Urinary bladder (tissue), 4 donors: ENCODE measurements at places on chromosomes 1 and 21. TPM values are rescaled to one million over a fixed set of nuclear protein-coding genes. Genes with fewer than 3 reads are reported as not detected.

Gene SLC30A10
- total RNA-seq, result 1.4 TPM

Gene ACBD3
- total RNA-seq, result 77.0 TPM

Gene HRNR
- total RNA-seq, result not detected

Gene KIF26B
- 12.2 TPM for total RNA-seq

Gene FRRS1
- total RNA-seq, result 23.2 TPM

Gene NBPF10
- 4.7 TPM for total RNA-seq

Gene C1QB
- total RNA-seq, result 26.3 TPM

Gene S100A2
- total RNA-seq, result 26.2 TPM

Gene LCE2C
- total RNA-seq, result not detected

Gene LENEP
- total RNA-seq, result not detected

GRCh38 chr1:96651517-96651916 is 70.1 kb upstream of the PTBP2 start:
- no peak for DNase-seq

GRCh38 chr1:29017975-29018712 is 103.8 kb downstream of the EPB41 start:
- no peak for DNase-seq

GRCh38 chr1:75985827-75986226 is 53.6 kb upstream of the ASB17 start:
- no peak for DNase-seq

- peak; percentile 20 for DNase-seq
These were observed at the start of gene TMEM240 for GRCh38 chr1:1540090-1540817. Gene TMEM240 (minus strand): TSS chr1:1540624. CDS start chr1:1540346, 278 bp downstream.

- DNase-seq, result no peak
These were observed 11.7 kb downstream of the ST3GAL3 start for GRCh38 chr1:43719063-43719462.

DNA sequence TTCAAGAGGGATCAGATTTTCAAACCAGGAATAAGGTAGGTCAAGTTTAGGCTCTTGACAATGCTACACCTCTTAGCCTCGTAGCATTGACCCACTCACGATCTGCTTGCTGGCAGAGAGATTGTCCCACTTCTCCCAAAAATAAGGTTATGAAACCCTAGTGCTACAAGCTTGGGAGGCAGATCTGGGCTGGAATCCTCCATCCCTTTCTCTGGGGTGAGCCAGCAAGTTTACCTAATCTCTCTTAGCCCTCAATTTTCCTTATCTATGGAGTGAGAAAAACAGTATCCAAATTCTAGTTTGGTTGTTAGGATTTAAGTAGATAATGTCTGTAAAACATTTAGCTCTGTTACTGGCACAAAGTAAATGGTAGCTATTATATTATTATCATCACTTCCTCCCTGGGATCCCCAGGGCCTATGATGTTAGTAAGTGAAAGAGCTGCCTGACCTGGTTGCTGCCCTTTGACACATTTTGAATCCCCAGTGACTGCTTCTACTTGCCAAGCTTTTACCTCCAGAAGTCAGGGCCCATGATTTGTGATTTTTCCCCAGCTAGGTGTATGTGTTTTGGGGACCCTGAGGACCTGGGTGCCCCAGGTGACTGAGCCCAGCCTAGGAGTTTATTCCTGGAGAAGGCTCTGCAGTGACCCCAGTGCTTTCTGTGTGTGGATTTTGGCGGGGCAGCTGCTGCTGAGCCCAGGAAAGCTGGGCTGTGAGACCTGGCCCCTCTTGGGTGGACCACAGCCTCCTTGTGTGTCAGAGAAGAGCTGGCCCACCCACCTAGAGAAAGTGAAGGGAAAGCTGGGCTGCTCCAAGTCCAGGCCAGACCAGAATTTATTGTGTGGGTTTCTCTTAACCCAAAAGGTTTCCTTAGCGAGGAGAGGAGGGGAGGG is 48.2 kb upstream of the VANGL1 start:
- no peak for DNase-seq

GRCh38 chr1:116738673-116739370 is 15.4 kb upstream of the CD2 start:
- DNase-seq, result no peak

GRCh38 chr1:226664413-226665101 is 74.5 kb downstream of the ITPKB start:
- no peak for DNase-seq

DNA sequence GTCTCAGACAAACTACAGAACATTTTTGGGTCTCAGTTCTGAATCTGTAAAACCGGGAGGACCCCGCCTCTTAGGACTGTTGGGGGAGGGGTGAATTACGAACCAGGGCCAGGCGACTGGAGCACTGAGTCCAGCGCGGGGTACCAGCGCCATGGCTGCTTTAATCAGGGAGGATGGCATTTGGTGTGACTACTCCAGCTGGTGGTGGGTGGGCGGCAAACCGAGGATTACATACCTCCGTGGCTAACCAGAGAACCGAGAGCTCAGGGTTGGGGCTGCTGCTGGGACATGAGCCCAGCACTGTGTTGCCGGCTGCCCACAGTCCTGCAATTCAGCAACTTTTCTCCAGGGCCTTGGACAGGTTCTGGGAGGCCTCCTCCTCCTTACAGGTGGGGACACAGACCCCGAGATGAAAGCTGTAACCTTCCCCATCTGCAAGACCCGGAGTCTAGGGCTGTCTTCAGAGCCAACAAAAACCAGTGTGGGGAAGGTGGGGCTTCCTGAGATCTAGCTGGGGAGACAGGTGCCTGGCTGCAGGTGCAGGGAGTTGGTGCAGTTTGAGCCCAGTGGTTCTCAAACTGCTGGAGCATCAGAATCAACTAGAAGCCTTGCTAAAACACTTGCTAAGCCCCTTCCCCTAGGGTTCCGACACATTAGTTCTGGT is 273.5 kb downstream of the FOXD2 start:
- DNase-seq, result no peak

DNA sequence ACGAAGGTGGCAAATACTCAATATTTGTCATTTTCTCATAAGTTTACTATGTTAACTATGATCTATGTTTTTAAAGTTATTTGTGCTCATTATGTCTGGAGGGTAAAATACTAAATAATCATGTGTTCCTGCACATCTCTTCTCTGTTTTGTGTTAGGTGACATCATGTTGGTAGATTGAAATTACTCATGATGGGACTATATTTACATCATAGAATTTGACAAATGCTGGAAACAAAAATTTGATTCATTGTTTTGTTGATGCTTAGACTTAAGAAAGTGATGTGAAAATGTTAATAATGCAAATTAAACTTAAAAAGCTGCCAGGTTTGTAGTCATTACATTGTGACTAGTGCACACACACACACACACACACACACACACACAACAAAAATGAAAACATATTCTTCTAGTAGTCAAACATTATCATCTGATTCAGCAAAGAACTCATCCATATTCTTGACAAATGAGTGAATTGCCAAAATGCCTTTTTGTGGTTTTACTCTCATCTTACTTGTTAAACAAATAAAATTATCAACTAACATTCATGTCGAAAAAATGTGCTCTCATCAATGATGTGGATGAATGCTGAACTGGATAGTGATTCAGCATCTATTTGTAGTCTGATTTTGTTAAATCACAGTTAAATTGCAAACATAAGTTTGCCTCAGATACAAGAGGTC is 870.7 kb downstream of the BRINP3 start:
- DNase-seq, result no peak

DNA sequence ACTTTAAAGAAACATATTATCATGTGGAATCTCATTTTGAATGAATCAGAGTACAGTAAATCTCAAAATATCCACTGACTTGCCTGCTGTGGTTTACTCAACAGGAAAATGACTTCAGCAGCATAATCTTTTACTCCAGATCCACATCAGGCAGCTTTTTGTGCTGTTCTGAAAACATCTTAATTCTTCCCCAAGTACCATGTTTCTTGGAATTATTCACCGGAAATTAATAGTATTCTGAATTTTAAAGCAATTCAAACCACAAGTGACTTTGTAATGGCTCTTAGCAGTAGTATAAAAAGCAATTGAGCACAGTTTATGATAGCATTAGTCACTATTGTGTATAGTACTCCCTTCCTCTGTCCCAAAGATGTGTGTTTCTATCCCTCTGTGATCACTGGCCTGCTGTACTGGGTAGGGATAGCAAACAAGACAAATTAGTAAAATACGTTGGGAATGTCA is 64.2 kb upstream of the ERRFI1 start:
- DNase-seq, result no peak

GRCh38 chr1:200646515-200646914 is 23.2 kb downstream of the DDX59 start:
- no peak for DNase-seq

DNA sequence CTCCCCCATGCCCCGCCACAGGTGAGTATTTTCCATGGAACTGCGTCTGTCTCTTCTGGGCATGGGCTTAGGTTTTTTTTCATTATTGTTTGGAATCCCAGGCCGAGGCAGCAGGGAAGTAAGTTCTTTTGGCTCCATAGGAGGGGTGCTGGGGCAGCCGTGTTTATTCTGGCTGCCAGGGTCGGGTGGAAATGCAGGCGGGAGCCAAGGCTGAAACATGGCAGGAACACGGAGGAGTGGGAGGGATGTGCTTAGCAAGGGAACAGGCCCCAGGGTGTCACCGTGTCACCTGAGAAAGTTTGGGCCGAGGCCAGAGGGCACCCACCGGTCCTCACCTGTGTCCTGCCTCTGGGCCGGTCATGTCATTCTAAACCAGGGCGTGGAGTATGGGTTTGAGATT is 4.5 kb upstream of the DHRS3 start:
- no peak for DNase-seq

GRCh38 chr1:9373619-9374018 is 80.9 kb downstream of the SPSB1 start:
- DNase-seq, result no peak

DNA sequence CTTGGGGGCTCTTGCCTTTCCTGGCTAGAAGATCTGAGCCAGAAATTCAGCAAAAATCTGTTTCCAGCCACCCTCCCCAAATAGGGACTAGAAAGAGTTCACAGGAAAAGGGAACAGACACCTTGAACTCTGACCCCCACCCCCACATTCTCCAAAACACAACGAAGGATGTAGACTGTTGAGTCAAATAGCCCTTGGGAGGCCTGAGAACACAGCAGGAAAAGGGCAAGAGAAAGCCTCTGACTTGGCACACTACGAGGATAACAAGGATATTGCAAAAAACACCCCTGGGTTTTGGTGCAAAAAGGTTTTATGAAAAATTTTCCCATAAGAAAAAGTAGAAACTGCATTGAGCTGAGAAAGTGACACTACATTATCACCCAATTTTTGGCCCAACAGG is 1.9 kb upstream of the YRDC start:
- DNase-seq, result no peak

- DNase-seq, result no peak
These were observed 390.6 kb downstream of the PTPRC start for GRCh38 chr1:199029401-199029800.

GRCh38 chr21:44304877-44305293 is 5.0 kb downstream of the PFKL start:
- DNase-seq, result no peak

GRCh38 chr1:147721716-147722115 is 38.7 kb downstream of the GJA5 start:
- DNase-seq, result no peak

- no peak for DNase-seq
These were observed 12.2 kb downstream of the ADSS2 start for GRCh38 chr1:244439391-244440032.

DNA sequence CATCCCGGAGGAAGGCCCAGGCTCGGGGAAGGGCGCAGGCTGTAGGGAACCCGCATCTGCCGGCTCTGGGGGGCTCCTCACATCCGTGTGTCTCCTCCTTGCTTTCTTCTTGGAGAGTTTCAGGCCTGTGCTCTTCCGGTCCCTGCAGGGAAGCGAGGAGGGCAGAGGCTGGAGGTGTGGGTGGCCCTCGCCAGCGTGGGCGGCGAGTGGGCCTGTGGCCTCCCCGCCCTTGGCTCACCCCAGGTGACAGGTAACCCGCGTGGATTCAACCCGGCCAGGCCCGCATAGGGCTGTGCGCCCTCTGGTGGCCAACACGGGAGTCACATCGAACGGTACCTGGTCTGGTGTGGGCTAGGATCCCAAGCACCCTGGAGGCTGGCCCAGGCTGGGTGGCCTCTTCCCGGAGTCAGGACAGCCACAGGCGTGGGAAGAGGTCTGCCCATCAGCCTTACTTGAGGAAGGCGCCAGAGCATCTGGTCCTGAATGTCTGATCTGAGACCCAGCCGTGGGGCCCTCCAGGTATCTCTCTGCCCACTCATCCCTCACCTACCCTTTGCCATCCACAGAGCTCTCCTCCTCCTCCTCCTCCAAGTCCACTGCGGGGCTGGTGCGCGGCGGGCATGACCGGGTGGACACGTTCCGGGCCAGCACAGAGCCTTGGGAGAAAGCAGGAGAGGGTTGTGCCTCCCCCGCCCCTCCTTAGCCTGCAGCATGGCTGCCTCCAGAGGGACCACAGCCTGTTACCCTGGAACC is 9.6 kb upstream of the TNFRSF25 start:
- DNase-seq, result no peak

- DNase-seq, result no peak
These were observed 204.0 kb downstream of the NTNG1 start for GRCh38 chr1:107344836-107345235.

- DNase-seq, result no peak
These were observed 132.7 kb upstream of the ARHGEF16 start for GRCh38 chr1:3321559-3322449.
